ENCODE measurements at places on chromosomes 2 and 18. TPM values are rescaled to one million over a fixed set of nuclear protein-coding genes. Genes with fewer than 3 reads are reported as not detected.
A peak's percentile ranks its signal among the peaks of the same experiment; 100 is the strongest.

- DNase-seq, result no peak
Observed at GRCh38 chr2:105397025-105397722, 1.7 kb downstream of the FHL2 start.

DNA sequence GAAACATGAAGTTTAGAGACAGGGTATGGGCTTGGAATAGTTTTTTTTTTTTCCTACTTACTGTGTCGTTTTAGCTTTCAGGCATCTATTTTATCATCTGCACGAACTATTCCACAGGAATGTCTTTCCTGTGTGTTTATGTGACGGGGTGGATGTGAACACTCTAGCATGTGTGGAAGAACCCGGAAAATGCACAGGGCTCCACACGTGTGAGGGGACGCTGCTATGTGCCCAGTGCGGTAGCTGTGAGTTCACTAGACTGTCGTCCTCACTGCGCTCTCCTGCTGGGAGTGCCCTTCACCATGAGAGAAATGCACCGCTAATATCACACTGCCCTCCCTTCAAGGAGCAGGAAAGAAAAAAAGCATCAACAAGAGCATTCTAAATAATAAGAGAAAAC, 250.8 kb upstream of the PXDN start:
- no peak for DNase-seq

- DNase-seq, result no peak
Observed at GRCh38 chr18:51151568-51152511, 45.6 kb downstream of the MEX3C start.

GRCh38 chr2:138113871-138114525, 149.7 kb downstream of the HNMT start:
- no peak for DNase-seq

The KYNU gene
- 2.9 TPM for total RNA-seq

GRCh38 chr2:134178138-134178877, 75.6 kb upstream of the MGAT5 start:
- DNase-seq, result peak; percentile 11

The KCNE4 gene
- 8.3 TPM for total RNA-seq

The LIMS3 gene
- 12.7 TPM for total RNA-seq

- DNase-seq, result no peak
Observed at GRCh38 chr18:56139372-56139771, 499.0 kb downstream of the TXNL1 start.
